Effector memory CD4-positive, alpha-beta T cell (primary cell): ENCODE measurements at places on chromosomes 4 and X.

DNA sequence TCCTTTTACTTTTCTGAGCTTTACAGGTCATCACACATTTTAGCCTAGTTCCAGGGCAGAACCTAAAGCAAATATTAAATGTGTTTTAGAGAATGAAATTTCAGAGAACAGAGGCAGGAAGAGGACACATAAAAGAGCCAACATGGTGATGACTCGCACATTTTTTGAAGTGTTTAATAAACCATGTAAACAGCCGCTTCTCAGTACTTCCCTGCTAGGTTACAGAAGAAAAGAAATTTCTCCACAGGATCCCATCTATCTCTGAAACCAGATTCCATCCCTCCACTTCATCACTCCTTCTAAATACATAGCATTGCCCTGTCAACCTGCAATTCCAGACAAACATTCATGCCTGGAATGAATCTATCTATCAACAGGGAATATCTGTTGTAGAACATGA, 949.5 kb upstream of the PCDH7 start:
- DNase-seq = no peak

DNA sequence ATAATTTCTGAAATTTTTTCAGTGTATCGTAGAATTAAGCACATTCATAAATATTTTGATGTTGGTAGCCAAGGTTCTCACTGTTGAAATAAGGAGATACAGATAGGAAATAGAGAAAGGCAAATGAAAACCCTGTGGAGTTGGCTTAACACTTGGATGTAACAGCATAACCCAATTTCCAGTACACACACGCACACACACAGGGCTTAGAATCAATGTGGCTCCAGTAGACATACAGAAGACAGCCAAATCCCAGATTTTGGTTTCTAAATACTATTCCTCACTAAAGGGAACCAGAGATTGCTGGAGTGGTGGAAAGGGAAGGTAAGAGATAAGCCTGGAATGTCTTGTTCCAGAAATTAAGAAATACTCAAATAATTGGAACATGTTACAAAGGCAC, 54.4 kb downstream of the SMAD1 start:
- DNase-seq = no peak

GRCh38 chr4:123836851-123837595, 440.4 kb downstream of the SPRY1 start:
- DNase-seq = no peak

DNA sequence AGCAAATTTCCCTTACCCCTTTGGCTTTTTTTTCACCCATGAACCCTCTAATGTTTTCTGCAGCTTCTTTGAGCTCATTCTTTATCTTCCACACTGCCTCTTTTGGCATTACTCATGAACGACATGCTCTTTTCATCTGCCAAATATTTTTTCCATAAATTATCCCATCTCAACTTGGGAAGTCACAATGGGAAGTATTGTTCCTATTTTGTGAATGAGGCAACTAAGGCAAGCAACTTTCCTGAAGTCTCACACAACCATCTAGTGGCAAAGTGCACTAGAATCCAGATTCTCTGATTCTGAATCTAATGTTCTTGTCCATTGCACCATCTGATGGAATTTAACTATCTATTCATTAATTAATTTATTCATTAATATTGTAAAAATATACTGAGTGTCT, 625 bp downstream of the RTL9 start:
- DNase-seq = no peak

- no peak for DNase-seq
These were observed 40.4 kb downstream of the MAGEB17 start for GRCh38 chrX:16207634-16208033.

DNA sequence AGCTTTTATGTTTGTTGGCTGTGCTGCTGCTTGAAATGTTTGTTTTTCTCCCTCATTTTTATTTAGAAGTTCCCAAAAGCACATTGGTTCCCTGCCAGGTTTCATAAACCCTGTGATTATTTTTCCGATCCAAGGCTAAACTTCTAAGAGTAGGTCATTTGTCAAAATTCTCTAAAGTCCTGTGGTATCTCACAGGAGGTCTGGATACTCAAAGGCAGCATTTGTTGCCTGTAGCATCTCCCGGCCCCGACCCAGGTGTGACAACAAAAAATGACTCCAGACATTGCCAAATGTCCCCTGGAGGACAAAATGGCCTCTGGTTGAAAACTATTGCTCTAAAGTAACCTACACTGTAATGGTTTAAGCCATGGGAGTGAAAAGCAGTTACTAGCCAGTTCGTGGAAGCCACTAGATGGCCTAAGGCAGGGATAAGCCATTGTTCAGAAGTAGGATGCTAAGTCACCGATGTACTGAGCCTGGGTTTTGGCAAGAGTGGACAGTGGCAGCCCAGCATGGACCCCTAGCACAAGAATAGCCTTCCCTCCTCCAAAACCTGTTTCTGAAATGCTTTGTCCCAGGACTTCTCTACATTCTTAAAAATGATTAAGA, 256.1 kb downstream of the THOC2 start:
- DNase-seq = no peak

DNA sequence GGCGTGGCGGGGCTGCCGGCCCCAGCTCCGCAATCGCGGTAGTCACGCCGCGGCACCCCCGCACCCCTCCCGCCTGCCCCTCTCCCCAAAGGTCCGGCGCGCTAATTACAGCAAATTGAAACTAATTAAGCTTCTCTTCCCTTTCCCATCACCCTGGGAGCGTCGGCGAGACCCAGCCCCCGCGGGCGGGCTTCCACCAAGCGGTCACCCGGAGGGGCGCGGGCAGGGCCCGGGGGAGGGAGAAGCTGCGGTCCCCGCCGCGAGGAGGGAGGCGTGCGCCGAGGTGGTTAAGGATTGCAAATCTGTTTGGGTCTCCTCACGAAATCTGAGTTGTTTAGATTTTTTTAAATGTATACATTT, 13.1 kb downstream of the ARX start:
- DNase-seq = no peak

DNA sequence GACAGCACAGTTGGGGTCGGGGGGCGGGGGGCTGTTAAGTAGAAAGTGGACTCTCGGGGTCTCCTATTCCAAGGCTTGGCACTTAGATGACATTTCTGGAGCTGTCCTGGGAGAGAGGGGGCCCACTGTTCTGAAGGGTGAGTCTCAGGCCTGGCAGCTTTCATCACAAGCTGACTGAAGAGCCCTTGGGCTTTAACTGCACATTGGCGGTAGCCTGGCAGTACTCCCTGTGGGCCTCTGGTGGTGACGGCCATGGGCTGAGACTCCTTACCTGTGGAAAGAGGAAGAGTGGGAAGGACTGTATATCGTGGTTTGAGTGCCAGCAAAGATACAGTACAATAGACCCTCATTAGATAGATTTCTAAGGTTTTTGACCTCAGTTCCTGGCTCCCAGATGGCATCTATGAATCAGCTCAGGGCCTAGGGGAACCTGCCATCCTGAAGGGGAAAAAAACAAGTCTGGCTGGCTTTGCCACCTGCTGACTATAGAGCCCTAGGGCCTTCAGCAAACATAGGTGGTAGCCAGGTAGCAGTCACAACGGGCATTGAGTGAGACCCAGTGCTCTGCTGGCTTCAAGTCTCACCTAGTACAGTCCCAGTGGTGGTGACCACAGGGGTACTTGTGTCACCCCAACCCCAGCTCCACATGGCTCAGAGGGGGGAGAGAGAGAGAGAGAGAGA, 87.9 kb downstream of the ANKRD17 start:
- no peak for DNase-seq

- no peak for DNase-seq
These were observed 12.1 kb upstream of the CLCN5 start for GRCh38 chrX:49910344-49910743.

DNA sequence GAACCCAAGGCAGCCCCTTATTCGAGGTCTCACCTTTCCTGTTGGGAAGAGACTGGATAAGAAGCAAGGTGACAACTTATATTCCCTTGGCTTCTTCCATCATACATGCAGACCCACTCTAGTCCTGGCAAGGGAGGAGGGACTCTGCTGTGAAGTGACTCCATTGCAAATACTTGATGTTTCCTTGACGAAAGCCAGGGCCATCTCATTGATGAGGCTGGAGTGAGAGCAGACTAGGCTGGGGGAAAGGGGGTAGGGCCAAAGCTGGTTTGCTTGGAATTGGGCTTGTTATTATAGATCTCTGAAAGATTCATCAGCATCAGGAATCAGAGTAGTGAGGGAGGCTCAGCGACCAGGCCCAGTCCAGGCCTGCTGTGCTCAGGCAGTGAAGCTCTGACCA, 2.3 kb upstream of the NHSL2 start:
- no peak for DNase-seq

- no peak for DNase-seq
These were observed 388.6 kb downstream of the PCDH7 start for GRCh38 chr4:31108762-31109161.

- DNase-seq = no peak
These were observed 74.5 kb upstream of the EOLA2 start for GRCh38 chrX:150012647-150013381.

DNA sequence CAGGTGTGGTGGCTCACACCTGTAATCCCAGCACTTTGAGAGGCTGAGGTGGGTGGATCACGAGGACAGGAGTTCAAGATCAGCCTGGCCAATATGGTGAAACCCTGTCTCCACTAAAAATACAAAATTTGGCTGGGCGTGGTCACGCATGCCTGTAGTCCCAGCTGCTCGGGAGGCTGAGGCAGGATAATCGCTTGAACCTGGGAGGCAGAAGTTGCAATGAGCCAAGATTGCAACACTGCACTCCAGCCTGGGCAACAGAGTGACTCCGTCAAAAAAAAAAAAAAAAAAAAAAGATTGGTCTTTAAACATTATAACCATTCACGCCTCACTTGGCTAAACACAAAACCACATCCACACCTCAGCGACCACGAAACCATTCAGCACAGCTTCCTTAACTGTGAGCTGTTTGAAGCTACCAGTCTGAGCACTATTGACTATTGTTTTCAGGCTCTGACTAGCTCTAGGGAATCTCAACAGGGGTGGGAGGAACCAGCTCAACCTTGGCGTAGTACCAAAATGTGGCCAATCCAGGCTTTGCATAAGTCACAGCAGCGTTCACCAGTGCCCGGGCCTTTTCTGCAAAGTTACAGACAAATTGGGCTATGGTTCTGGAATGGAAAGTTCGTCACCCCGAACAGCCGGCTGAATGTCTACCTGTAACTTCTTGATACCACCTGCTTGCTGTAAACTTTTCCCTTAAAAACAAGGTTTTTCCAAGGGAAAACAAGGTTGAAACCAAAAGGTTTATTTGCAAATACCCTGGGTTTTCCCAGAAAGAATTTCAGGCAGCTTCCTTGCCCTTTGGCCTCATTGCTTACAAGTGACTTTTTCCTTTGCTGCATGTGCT, 73.6 kb upstream of the DHX15 start:
- no peak for DNase-seq

DNA sequence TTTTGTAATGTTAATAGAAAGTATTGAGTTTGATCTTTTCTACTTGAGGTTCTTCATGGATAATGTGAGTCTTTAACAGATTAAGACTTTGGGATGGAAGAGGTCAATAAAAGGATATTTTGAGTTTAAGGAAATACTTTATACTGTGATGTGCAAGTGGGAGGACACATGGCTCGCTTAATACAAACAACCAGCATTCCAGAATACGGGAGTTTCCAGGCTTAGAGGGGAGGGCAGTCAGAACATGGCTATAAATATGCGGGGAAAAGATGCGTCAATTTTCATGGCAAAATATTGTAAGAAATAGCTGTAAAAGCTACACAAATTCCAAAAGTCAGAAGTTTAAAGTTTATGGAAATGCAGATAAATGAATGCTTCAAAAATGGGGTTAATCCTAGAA, 192.3 kb downstream of the AASDH start:
- DNase-seq = no peak

DNA sequence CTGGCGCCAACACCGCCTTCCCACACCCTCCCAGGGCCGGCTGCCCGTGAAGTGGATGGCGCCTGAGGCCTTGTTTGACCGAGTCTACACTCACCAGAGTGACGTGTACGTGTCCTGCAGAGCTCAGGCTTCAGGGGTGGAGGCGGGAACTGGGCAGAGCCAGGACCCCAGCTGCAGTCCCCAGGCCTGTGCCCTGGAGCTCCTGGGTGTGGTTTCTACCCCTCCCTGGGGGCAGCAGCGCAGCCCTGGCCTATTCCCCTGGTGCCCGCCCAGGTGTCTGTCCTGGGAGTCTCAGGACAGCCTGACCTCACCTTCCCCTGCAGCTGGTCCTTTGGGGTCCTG, 13.1 kb downstream of the FGFR3 start:
- no peak for DNase-seq

DNA sequence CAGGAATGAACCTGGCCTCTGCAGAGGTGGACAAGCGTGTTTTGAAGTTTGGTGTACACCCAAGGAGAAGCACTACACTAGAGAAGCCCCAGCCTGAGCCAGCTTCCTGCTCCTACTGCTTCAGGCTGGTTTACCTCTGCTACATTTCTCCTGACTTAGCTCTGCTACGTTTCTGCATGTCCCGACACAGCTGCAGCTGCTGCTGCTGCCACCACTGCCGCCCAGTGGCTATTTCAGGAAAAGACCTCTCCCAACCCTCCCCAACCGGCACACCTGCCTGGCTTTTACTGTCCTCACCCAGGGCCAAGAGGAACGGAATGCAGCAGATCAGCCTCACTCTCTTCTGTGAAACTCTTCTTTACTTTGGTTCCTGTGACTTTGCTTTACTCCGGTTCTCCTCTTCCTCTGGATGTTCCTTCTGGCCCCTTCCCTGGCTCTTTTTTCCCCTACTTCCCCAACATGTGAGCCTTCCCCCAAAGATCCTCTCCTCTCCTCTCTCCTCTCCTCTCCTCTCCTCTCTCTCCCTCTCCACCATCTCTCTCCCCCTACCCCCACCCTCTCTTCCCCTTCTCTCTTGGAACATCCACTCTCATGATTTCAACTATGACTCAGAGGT, 3.1 kb upstream of the P2RY4 start:
- no peak for DNase-seq

GRCh38 chr4:10164877-10165283, 48.3 kb upstream of the WDR1 start:
- DNase-seq = no peak

- DNase-seq = no peak
These were observed 797.9 kb upstream of the INTU start for GRCh38 chr4:126834854-126835253.

DNA sequence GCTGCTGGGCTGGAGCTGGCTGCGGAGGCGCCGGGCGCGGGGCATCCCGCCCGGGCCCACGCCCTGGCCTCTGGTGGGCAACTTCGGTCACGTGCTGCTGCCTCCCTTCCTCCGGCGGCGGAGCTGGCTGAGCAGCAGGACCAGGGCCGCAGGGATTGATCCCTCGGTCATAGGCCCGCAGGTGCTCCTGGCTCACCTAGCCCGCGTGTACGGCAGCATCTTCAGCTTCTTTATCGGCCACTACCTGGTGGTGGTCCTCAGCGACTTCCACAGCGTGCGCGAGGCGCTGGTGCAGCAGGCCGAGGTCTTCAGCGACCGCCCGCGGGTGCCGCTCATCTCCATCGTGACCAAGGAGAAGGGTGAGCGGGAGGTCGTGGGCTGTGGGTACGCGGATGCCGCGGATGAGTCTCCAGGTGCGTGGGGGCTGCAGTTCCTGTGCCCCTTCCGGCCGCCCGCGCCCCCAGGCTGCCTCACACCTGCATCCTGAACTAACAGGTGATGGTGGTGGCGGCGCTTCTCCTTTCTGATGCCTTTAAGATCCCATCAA, 499 bp downstream of the CYP2U1 start:
- no peak for DNase-seq

GRCh38 chr4:153467897-153468262, 1.7 kb downstream of the TMEM131L start:
- DNase-seq = no peak
